8988T (cell line): ENCODE measurements at places on chromosomes 4 and X.
A peak's percentile ranks its signal among the peaks of the same experiment; 100 is the strongest.

- no peak for DNase-seq
Measured at GRCh38 chr4:2340272-2341061, 78.0 kb downstream of the ZFYVE28 start.

- no peak for DNase-seq
Measured at GRCh38 chrX:15033917-15034316, 160.7 kb downstream of the MOSPD2 start.

DNA sequence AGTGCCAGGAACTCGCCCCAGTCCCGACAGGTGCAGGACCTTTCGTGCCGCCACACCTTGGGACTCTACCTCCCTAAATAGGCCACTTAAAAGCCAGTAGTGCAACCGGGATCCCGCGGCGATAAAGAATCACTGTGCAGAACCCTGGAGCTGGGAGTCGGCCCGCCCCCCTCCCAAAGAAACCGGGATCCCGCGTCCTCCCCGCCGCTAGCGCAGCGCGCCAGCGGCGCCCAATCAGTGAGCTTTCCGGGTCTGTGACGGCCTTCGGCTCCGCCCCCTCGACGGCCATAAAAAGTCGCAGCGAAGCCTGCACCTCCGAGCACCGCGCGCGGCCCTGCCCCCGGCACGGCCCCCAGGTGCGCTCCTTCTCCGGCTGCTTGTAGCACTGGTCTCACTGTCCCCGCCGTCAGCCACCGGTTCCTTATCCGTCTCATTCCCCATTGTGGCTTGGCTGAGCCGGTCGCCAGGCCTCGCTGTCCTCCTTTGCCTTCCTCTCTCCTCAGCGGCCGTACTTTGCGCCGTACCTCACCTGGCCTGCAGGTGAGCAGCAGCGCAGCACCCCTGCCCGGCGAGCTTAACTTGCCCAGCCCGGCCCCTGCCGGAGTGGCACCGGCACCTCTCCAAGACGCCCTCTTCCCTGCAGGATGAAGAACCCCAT is at the start of gene LRAT:
TSS of gene LRAT (plus strand) at position 318 of the 658 bp plus-strand sequence. CDS start at position 645, 327 bp downstream.
- DNase-seq = peak; percentile 87

GRCh38 chr4:94403751-94404150 is 48.0 kb upstream of the PDLIM5 start:
- DNase-seq = no peak

DNA sequence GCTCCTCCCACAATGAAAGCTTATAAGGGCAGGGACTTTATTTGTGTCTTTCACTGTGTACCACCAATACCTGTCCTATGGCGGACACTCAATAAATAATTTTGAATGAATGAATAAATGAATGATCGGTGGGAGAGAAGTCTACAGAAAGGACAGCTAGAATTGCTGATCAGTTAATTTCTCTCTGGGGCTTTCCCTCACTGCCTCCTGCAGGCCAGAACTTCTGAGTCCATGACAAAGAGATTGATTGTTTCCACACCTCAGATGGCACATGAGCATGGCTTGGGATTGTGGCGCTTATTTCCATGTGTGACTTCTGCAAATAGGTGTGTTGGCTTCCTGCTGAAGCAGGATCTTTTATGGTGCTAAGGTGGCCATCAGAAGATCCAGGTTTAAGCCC is 6.3 kb downstream of the FAM47E start:
- no peak for DNase-seq
